GM23338 (cell line): ENCODE measurements at places on chromosomes 12 and 14. TPM values are rescaled to one million over a fixed set of nuclear protein-coding genes. Genes with fewer than 3 reads are reported as not detected.
A peak's percentile ranks its signal among the peaks of the same experiment; 100 is the strongest.

Gene CCDC92
- total RNA-seq, result 0.31 TPM in 1 of 2 replicates, not detected in the other

- DNase-seq, result peak; percentile 50
Observed at GRCh38 chr14:64502887-64503433, 678 bp downstream of the ZBTB25 start.

DNA sequence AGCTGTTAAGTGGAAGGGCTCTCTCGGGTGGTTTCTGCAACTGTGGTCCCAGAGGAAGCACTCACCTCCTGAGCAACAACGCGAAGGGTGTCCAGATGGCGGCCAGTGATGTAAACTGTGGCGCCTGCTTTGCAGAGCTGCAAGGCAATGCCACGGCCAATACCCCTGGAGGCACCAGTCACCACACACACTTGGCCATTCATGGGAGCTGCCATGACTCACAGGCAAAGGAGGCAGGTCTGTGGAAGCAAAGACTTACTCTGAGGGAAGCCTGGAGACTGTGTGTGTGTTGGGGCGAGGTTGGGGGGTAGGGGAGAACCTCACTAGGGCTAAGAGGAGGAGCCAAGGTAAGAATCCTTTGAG lies 707 bp downstream of the DHRS1 start:
- peak; percentile 30 for DNase-seq

GRCh38 chr14:97107760-97108159 lies 310.6 kb downstream of the VRK1 start:
- DNase-seq, result no peak

- DNase-seq, result no peak
Observed at GRCh38 chr14:95471016-95471415, 45.4 kb downstream of the SYNE3 start.
